ENCODE measurements at places on chromosomes 2 and 18.

DNA sequence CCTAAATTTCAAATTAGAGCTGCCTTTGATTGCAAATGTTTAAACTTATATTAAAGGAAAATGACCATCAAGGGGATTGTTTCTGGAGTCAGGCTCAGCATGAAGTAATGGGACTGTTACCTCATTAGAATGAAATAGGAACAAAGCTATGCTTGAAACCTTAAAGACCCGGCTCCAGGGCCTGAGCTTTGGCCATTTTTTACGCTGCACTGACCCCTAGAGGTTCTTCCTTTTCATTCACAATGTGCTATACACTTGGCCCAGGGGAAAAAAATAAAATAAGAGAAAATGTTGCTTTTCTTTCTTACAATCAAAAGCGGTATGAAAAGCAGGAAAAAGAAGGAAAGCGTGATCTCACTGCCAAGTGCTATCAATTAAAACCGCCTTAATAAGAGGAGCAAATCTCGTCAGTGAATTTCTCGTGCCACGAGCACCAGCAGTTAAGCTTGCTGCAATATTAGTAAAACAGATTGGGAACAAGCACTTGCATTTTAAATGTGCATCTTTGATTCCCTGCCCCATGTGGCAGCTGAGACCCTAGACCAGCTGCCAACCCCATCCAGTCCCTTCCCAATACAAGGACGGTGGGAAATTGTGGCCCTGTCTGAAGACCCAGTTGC, 96.6 kb downstream of the MBD2 start:
- DNase-seq: peak; percentile 69

GRCh38 chr2:26770986-26771586, 7.0 kb downstream of the SLC35F6 start:
- DNase-seq: peak; percentile 67

DNA sequence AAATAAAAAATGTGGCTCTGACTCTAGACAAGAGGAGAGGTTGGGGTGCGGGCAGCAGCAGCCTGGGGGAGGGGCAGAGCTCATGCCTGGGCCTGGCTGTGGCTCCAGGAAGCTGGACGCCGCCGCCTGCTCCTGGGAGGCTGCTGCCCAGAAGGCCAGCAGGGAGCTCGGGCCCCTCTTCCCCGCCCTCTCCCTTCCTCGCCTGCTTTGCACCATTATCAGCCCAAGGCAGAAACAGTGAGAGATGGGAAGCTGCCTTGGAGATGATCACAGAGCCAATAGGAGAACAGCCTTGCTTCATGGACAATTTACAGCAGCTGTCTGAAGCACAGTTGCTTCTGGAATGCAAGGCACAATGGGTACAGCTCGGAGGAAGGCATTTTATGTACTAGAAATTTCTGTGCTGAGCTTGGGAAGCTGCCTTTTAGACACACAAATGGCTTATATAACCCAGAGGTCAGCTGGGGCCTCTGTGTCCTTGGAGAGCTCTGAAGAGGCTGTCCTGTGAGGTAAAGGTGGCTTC, 55.3 kb upstream of the AFF3 start:
- DNase-seq: no peak

GRCh38 chr2:196331851-196332250, 160.5 kb upstream of the STK17B start:
- DNase-seq: no peak

DNA sequence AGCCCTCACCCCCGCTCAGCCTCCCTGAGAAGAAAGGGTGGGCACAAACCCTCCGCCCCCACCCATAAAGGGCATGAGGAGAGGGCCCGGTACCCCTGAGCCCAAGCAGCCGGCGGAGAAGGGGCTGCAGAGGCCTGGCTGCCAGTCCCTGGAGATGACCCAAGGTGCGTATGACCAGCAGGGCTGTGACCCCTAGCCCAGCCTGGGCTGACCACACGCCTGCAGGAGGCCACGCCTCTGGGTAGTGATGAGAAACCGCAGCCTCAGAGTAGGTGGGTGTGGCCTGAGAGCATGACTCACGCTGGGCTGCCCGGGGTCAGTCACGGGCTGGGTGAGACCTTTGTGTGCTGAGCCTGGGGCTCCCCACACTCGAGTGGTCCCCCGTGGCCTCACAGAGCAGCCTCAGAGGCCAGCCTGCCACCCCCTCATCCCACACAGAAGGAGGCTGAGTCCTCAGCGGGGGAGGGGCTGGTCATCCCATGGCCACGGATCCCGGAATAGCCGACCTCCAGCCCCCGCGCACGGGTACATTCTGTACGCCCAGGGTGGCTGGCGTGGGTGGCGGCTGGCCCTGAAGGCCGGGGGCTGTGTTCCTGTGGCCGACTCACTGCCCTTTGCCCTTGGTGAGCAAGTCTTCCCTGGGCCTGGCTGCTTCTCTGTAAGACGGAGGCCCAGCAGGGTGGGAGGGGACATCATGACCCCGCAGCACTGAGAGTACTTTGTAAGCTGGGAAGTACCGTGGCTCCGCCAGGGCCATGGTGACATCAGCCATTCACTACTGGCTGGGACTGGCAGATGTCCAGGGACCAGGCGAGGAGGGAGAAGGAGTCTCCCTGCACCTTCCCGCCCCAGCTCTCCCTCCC, 110.8 kb upstream of the OTOS start:
- DNase-seq: peak; percentile 46

GRCh38 chr2:65458999-65459398, 26.6 kb upstream of the SPRED2 start:
- DNase-seq: no peak

GRCh38 chr2:150095361-150096095, 391.9 kb downstream of the RND3 start:
- DNase-seq: no peak

- no peak for DNase-seq
These were observed 894 bp upstream of the GCC2 start for GRCh38 chr2:108447947-108448677.

DNA sequence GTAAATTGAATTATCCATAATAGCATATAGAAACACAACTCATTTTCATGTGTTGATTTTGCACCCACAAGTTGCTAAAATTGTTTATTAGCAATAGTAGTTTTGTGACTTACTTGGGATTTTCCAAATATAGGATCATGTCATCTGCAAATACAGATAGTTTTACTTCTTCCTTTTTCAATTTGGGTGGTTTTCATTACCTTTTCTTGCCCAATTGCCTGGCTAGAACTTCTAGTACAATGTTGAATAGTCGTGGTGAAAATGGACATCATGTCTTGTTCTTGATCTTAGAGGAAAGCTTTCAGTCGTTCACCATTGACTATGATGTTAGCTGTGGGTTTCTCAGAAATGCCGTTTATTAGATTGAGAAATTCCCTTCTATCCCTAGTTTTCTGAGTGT, 60.2 kb upstream of the TCF7L1 start:
- DNase-seq: no peak

- DNase-seq: no peak
These were observed 146.3 kb downstream of the ATL2 start for GRCh38 chr2:38230756-38231155.

DNA sequence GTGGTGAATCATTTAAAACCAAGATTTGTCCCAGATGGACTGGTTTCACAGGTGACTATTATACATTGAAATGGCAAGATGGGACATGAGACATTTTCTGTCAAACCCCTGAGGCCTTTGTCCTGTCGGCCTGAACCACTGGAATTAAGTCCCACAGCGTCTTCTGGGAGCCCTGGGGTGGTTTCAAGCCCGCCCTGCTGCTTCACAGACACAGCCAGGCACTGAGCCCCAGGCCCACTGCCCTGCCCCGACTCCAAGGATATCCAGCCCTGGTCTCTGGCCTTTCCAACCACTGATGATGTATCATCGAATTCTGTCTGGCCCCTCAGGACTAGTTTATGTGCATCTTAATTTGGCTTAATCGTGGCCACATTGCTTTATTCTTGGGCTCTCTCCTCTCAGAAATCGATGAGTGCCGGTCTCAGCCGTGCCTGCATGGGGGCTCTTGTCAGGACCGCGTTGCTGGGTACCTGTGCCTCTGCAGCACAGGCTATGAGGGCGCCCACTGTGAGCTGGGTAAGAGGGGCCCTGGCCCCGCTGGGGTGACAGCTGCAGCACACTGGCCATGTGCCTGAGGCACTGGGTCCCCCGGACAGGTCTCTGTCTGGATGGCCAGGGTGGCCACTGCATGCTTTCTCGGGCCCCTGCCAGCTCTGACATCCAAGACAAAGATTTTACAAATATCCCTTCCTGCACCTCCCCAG, 39.5 kb downstream of the MTERF4 start:
- DNase-seq: no peak

GRCh38 chr2:205054789-205055188, 509.5 kb downstream of the PARD3B start:
- DNase-seq: no peak

DNA sequence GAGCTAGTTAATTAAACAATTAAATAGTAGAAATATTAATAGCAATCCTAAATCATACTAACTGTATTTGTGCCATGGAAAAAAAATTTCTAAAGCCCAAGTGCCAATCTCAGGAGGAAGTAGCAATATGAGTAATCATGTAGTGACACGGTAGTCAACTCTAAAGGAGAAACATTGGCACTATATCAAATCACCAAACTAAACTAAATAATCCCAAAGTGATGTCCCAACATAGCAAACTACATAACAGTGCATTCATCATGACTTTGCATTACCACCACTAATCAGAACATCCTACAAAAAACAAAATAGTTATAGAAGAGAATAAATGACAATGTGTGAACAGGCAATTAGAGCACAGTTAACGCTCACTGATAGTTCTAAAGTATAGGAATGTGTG, 195.1 kb downstream of the EXOC6B start:
- no peak for DNase-seq

- DNase-seq: no peak
These were observed 71.1 kb downstream of the DSC3 start for GRCh38 chr18:30971338-30971956.
